ENCODE measurements at places on chromosomes 4 and X.
A peak's percentile ranks its signal among the peaks of the same experiment; 100 is the strongest.

DNA sequence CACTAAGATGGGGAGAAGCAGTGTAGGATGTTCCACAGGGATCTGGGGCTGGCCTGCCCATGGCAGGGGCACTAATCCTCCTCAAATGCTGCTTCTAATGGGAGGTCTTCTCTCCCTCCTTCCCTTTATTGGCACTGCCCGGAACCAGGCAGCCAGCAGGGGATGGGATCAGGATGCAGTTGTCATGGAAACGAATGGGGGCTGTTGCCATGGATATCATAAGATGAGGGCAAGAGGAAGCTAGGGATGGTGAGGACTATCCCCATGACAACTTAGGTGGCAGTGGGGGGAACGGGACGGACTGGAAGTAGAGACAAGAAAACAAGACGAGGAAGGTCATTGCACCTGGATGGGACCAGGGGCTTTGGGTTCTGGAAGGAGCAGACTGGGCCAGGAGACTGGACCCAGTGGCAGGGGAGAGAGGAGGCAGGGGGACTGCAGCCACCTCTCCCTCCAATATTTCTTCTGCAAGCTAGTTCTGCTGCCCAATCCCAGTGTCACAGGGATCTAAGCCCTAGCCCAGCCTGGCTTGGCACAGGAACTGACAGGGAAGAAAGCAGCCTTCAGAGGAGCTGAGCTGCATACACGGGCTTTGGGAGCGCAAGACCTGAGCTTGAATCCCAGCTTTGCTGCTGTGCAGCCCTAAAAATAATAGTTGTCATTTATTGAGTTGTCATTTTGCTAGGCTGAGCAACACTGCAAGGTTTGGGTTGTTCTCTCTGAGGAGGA, 19.0 kb downstream of the IQSEC2 start:
- DNase-seq: no peak

- DNase-seq: no peak
Observed at GRCh38 chr4:138864961-138865720, 150.4 kb upstream of the NOCT start.

- no peak for DNase-seq
Observed at GRCh38 chr4:37985730-37986275, 25.6 kb downstream of the PTTG2 start.

DNA sequence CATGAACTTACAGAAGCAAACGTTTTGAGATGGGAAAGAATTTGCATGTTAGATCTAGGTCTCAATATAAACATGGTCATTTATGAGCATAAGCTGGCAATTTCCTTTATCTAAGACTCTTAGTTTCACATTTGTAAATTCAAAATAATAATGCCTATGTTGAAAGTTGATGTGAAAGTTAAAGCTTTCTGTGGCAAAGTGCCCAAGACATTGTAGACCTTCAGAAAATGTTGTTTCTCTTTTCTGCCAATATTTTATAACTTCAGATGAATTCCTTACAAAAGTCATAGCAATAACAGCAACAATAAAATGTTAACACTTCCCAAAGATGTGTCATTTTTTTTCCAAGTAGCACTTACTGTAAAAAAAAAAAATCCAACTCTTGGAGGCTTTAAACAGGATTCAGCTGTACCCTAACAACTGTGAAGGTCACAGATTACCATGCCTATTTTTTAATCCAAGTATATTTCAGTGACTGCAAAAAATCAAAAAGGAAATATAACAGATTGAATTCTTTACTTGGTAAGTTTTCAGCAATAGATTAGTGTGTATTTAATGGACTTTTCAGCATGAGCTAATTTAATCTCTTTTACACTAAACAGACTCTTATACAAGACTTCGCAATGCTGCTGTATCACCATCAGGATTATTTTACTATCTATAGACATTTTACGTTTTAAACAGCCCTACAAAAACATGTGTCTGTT, 206.5 kb upstream of the PDE5A start:
- no peak for DNase-seq

DNA sequence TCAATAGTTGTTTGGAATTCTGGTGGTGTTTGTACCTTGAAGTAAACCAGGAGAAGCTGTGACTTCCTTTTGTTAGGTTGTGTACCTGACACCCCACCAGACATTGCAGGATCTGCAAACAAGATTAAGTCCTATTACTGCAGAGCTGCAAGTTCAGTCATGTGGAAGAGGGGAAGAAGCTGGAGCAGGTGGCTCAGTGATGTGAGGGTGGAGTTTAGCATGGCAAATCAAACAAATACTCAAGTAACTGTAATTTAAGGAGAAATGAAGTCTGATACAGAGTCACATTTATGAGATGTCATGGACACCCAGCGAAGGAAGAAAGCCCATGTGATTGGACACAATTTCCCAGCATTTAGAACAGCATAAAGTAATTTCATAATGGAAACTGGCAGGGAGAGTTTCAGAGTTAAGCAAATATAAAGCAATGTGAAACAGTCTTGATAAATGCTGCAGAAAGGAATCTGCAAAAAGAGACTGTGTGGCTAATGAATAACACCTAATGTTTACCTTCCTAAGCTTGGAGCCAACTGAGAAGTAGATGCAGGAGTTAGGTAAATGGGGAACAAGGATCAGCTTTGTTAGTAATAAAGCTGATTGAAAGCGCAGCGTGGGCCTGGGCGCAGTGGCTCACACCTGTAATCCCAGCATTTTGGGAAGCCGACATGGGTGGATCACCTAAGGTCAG, 249.1 kb downstream of the GBA3 start:
- no peak for DNase-seq

GRCh38 chr4:157983300-157983699, 189.5 kb downstream of the GASK1B start:
- peak; percentile 15 for DNase-seq

GRCh38 chrX:120244395-120244734, 6.2 kb upstream of the ZBTB33 start:
- DNase-seq: peak; percentile 11

DNA sequence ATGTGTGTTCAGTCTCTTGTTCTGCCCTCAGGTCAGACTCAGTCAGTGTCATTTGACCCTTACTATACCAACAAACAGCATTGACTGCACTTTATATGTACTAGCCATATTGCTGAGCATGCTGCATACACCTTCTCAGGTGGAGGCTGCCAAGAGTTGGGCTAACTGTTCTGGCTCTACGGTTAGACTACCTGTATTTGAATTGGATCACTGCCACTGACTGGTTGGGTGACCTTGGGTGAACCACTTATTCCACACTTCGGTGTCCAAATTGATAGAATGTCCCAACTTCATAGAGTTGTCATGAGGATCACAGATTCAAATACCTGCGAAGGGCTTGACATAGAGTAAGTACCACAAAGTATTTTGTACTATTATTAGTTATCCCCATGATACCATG, 91.2 kb upstream of the GPR50 start:
- no peak for DNase-seq

GRCh38 chrX:130091980-130092522, 18.2 kb downstream of the ELF4 start:
- peak; percentile 90 for DNase-seq

DNA sequence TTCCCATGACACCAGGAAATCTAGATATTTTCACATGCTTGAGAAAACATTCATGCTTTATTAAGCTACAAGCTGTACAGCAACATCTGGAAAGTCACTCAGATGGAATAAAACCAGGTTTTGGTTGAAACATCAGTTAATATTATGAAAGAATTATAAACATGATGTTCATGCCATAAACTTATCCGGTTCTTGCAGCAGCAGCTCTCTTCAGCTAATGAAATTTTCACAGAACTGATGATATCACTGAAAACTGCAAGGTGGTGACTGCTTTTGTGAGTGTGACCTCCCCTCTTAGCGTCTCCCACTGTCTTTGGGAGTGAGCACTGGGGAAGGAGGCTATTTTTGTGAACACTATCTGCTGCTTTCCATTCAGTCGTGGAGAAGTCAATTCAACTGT, 56.9 kb downstream of the ARHGAP10 start:
- no peak for DNase-seq

- no peak for DNase-seq
Observed at GRCh38 chr4:155900381-155900780, 3.1 kb upstream of the TDO2 start.

GRCh38 chr4:148091896-148092295, 350.3 kb downstream of the NR3C2 start:
- no peak for DNase-seq

- peak; percentile 76 for DNase-seq
Observed at GRCh38 chr4:74228691-74229640, 71.0 kb downstream of the MTHFD2L start.

DNA sequence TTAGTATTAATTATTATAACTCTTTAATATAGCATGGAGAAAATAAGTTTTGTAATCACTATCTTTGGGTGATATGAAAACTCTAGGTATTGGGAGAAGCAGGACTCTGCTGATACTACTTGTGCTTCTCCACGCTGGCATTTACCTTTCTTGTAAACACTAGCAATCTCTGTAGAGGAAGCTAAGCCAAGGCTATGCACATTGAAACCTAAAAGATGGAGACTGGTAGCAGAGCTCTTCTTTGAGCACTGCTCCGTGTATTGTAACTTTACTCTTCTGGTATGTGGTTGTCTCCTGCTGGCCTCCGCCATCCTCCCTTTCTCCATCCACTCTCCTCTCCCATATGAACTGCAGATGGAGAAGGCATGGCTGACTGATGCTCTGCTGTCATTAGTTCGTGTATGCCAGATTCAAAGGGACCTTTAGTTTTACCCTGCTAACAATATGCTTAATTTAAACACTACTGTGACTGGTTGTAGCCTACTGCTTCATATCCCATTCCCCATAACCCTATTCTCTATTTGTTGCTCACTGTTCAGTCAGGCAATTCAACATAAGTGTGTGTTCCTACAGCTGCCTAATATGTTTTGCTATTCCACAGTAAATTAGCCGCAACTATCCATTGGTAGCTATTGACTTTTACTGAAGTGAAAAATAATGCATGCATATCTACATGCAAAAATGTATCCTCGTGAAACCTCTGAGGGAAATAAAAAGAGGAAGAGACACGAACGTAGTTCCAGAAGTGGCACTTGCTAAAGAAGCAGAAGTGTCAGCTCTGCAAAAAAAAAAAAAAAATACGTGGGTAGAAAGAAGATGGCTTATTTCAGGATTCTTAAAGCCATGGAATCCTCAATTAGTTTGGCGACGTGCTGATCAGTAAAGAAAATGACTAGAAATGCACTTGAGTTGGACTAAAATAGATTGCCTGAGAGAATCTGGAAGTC, 55.6 kb upstream of the CCSER1 start:
- DNase-seq: peak; percentile 2

DNA sequence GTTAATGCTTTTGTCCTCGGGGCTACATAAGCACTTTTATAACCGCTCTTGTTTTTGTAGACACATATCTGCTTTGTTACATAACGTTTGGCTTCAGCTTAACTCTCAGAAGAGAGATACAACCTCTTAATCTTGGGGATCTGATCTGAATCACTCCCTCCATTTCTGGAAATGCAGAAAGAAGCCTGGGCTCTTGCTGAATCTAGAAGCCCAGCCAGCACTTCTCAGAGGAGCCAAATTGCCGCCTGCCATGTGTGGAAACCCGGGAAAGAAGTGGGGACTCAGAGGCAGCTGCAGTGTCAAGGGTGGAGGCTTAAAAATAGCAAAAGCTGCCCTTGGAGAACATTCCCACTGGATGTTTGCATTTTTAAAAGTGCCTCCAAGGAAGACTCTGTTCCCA, 69.3 kb upstream of the LDB2 start:
- DNase-seq: no peak

DNA sequence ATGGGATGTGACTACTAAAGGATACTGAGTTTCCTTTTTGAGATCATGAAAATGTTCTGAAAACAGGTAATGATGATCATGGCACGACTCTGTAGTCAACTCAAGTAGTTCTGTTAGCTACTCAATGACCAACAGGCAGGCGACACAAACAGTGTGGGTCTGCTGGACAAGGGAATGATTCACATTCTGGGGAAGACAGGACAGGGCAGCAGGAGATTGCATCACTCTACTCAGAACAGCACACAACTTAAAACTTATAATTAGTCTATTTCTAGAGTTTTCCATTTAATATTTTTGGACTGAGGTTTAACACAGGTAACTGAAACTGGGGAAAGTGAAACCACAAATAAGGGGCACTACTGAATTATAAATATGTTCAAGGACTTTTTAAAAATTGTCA, 365.2 kb downstream of the PRDM5 start:
- DNase-seq: no peak

DNA sequence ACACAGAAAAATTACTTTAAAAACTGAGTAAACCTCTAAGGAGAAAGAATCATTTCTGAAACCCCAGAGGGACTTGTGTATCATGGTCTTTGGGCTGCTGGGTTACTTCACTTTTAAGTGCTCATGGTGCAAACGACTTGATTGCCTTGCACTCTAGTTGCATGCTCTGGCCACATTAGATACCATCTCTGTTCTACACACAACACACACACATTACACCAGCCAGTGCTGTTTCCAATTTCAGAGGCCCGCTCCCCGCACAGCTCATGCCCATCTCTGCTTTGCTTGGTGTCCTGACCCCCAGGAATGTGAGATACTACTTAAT, 2.1 kb downstream of the PPP3CA start:
- DNase-seq: peak; percentile 85

DNA sequence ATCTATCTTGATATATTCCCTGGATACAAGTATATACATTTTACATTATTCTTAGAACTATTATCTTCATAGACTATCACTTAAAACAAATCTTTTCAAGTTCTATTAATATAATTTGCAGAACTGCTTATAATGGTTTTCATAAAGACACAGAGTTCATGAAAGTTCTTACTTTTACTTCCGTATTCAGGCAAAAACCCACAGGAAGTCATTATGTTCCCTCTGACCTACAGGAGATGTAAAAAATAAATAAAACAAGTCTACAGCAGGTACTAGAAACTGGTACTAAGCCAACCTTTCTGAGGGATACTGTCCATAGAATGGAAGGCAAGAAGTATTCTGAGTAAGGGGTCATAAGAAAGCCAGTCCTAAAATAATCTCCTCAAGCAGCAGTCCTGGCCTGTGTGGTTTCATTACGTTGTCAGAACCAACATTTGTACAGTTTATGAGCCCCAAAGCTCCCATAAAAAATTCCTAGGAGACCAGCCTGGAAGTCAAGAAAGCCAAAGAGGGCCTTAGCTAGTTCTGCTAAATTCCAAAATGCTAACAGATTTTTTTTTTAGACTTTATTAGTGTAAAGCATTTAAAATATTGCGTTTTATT, 68.6 kb downstream of the CAMK2D start:
- DNase-seq: peak; percentile 15

DNA sequence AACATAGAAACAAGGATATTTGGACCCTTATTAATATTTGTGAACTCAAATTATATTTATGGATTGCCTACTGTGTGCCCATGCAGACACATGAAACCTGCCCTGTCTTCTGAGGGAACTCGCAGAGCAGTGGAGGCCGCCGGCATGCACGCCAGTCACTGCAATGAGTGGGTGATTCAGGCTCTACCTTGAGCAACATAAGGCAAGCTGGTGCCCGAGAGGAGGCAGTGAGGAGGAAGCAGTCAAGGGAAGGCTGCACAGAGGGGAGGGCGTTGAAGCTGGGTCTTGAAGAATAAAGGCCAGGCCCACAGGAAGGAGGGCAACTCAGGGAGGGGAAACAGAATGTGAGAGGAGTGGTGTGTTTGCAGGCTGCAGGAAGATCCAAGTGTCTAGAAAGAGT, 52.8 kb downstream of the PPEF2 start:
- DNase-seq: peak; percentile 91

DNA sequence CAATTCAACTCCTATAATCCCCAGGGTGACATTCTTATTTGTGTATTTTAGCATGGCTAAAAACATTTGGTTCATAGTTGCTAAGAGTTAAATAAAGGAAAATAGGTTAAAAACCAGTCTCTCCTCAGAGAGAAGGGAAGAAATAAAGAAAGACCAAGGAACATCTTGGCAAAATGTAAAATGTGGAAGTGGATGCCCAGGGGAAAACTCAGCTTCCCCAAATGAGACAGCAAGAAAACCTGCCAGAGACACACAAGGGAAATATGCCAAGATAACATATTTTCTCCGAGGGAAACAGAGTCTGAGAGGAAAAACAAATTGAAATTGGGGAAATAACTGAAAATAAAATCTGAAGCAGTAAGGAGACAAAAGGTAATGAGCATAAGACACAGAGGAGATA, 1569.3 kb downstream of the PCDH18 start:
- DNase-seq: peak; percentile 8

Data from NB4 (cell line).